ENCODE measurements at places on chromosomes 1 and 21. TPM values are rescaled to one million over a fixed set of nuclear protein-coding genes. Genes with fewer than 3 reads are reported as not detected.

CAPN9 gene
- 26.6 TPM for total RNA-seq

TRAF3IP3 gene
- total RNA-seq, result 12.4 TPM

ACBD3 gene
- total RNA-seq, result 41.3 TPM

PYHIN1 gene
- total RNA-seq, result 3.9 TPM
